ENCODE measurements at places on chromosomes 2 and 18.

DNA sequence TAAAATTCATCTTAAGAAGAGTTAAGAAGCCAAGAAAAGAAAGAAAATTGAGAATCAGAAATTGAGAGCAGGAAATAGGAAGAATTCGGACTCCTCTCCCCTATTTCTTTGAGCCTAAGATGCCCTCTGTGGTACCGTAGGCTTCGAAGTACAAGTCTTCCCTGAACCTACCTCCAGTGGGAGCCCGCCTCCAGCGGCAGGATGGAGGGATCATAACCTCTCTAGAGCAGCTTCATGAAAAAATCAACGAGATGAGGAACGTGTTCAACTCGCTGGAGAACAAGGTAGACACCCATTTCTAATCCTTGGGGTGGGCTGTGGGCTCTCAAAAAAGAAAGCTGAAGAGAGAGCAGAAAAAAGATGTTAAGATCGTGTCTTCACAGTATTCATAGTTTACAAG lies 36.3 kb downstream of the ARHGEF33 start:
- no peak for DNase-seq

DNA sequence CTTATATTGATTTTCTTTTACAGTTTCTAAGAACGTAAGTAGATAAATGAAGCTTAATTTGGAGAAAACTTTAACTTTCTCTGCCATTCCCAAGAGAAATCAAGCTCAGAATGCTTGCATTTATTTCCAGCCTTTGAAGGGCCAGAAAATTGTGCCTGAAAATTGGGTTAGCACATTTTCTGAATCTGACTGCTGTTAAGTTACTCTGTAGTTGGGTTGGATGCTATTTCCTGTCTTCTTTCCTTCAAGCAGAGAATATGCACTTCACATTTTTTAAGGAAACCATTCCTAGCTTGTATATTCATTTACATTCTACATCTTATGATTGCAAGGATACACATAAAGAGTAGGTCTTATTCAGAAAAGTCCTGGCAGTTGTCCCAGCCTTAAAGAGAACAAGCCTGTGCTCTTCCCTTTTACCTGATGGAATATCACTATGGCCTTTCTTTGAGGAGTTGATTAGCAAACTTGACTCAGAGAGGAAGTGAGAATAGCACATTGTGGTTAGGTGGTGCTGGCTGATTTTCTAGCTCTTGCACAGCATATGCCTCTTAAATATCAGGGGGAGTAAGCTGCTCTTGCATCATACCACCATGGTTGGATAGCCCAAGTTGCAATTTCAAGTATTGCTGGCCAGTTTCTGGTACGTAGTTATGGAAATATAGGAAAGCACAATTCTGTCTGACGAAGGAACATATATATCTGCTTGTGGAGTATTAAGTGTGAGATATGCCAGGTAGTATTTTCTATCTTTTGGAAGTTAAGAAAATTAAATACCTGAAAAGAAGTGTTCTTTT lies 133.7 kb downstream of the COMMD1 start:
- DNase-seq, result no peak

- DNase-seq, result no peak
These were observed 43.5 kb upstream of the FAHD2A start for GRCh38 chr2:95359031-95359430.

DNA sequence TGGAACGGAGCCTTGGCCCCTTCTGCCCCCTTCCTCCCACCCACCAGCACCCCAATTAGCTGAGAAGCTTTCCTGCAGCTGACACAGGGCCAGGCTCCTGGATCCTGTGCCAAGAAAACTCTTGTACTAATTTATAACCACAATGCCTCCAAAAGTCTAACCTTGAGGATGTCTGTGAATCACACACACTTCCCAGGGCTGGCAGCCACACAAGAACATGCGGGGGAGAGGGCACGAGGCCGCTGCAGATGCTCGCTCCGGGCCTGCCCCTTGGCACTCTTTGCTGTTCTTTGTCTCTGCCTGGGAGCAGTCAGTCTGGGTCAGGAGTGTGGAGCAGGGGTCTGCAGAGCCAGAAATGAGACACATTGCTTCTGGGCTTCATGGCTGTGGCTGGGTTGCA lies 62.7 kb upstream of the KIF5C start:
- DNase-seq, result no peak

DNA sequence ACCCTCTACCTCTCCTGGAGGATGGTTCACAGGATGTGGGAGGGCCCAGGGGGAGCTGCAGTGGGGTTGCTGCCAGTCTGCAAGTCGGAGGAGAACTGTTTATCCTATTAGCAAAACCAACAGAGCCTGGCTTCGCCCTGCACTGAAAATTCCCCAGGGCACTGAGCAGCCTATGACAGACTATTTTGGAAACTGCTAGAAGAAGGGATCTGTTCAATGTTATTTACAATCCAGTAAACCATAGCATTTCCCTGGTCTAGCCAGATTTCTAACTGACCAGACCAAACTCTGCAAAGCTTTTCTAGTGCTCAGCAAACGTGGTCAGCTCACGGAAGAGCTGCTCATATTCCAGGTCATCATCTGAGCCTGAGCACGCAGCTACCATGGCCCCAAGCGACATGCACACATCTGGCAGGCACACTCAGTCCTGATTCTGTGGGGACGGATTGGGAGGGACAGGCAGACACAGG lies 64.8 kb upstream of the PID1 start:
- DNase-seq, result no peak

GRCh38 chr2:47737191-47737975 lies 45.6 kb upstream of the MSH6 start:
- no peak for DNase-seq

DNA sequence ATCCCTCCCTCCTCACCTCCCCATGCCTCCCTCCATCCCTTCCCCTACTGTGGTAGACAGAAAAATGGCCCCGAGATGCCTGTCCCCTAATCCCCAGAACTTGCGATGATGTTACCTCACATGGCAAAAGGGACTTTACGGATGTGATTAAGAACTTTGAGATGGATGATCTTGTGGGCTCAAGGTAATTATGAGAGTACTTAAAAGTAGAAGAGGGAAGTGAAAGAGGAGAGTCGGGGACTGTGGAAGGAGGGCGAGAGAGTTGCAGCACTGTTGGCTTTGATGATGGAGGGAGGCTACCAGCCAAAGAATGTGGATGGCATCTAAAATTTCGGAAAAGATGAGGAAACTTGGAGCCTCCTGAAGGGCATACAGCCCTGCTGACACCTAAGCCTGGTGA lies 66.5 kb downstream of the AGAP1 start:
- DNase-seq, result no peak

- DNase-seq, result no peak
These were observed 46.0 kb upstream of the RMND5A start for GRCh38 chr2:86673986-86674670.

DNA sequence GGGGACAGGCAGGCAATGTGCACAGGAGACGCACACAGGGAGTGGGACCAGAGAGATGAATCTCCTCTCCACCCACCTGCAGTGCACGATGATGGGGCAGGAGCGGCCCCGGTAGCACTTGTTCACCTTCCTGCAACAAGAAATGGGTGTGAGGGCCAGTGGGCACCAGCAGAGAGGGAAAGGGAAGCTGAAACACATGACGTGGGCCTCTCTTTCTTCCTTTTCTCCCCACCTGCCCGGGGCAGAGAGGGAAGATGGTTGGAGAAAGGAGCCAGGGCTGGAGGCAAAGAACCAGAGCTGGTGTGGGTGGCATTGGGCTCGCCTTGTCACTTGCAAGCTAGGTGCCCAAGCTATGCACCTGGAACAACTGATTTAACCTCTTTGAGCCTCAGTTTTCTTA lies 12.2 kb downstream of the DNAJB2 start:
- no peak for DNase-seq

- no peak for DNase-seq
These were observed 54.6 kb upstream of the BCL2L11 start for GRCh38 chr2:111066062-111066593.

DNA sequence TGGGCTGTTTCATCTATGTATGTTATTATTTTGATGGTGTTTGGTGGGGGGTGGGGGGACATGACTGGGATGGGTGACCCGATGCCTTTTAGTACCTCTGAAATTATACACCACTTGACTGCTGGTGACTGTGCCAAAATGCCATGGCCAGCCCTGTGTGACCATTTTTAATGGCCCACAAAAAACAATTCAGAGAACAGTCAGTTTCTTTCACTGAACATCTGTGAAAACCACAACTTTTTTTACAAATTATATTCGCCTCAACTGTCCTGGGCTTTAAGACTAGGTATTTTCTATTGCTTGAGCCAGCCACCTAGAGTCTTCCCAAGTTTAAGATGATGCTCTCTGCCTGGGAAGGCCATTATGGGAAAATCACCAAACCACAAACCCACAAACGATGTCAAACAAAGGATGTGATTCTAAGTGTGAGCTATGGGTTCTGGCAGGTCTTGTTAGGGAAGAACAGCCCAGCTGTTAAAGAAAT lies 33.9 kb downstream of the FN1 start:
- no peak for DNase-seq

All from activated CD8-positive, alpha-beta memory T cell treated with anti-CD3 and anti-CD28 coated beads for 48 hours (primary cell).